ENCODE measurements at places on chromosomes 3 and 15. TPM values are rescaled to one million over a fixed set of nuclear protein-coding genes. Genes with fewer than 3 reads are reported as not detected.

HYAL3 gene
- 3.9 TPM for total RNA-seq

CYP19A1 gene
- total RNA-seq, result not detected

TUSC7 gene
- not detected for total RNA-seq

KLHL40 gene
- total RNA-seq, result not detected

SAMMSON gene
- total RNA-seq, result not detected

HACD2 gene
- 11.4 TPM for total RNA-seq

TSEN2 gene
- total RNA-seq, result 15.9 TPM

DAZL gene
- not detected for total RNA-seq

GRK7 gene
- not detected for total RNA-seq

SCAANT1 gene
- not detected for total RNA-seq

RNF123 gene
- 21.7 TPM for total RNA-seq

NPAP1 gene
- not detected for total RNA-seq

CMTM8 gene
- 1.5 TPM for total RNA-seq

PLA2G4E gene
- total RNA-seq, result not detected

TM4SF18 gene
- under 0.01 TPM for total RNA-seq

ARPIN gene
- total RNA-seq, result 14.8 TPM

AQP9 gene
- total RNA-seq, result not detected

PRICKLE2 gene
- total RNA-seq, result 8.9 TPM

ABHD17C gene
- 5.2 TPM for total RNA-seq

CLASP2 gene
- total RNA-seq, result 21.7 TPM

RARB gene
- 8.7 TPM for total RNA-seq

GOLGA8S gene
- not detected for total RNA-seq

NMNAT3 gene
- total RNA-seq, result 0.84 TPM

SAMD7 gene
- total RNA-seq, result not detected

RSRC1 gene
- 23.2 TPM for total RNA-seq

Data from bronchus fibroblast of lung (primary cell).